ENCODE measurements at places on chromosomes 11 and 22.
A peak's percentile ranks its signal among the peaks of the same experiment; 100 is the strongest.

- DNase-seq = peak; percentile 46
These were observed 16.9 kb upstream of the SPTY2D1 start for GRCh38 chr11:18650859-18651557.

DNA sequence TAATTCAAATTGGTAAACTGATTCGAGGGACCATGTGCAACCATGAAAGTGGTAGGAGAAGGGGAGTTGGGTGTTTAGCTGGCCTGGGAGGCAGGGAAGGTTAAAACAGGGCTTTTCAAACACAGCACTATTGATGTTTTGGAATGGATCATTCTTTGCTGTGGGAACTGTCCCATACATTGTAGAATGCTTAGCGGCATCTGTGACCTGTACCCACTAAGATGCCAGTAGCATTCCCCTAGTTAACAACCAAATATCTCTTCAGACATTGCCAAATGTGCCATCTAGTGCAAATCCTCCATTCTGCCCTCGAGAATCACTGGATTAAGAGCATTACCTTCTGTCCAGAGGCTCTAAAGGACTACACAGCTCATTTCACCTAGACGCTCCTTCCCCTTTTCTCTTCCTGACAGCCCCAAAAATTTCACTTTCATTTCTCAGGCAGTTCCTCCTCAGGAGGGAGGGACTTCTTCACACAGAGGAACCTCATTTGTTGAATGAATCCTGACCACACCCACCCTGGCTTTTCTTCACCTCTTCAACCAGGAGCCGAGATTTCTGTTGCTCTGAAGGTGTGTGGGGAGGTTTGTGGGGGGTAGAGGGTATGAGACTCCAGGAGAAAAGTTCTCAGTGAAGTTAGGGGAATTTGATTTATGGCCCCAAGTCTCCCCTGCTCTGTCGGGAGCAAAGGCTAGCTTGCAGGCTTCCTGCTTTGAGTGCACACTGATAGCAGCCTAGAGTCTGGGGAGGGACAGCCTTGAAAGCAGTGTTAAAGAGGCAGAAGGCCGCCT, at the start of gene TRIM34:
TSS of gene TRIM34 (plus strand) at position 513 of the 791 bp plus-strand sequence. CDS start 7,331 bp downstream, outside the sequence.
- peak; percentile 50 for DNase-seq

DNA sequence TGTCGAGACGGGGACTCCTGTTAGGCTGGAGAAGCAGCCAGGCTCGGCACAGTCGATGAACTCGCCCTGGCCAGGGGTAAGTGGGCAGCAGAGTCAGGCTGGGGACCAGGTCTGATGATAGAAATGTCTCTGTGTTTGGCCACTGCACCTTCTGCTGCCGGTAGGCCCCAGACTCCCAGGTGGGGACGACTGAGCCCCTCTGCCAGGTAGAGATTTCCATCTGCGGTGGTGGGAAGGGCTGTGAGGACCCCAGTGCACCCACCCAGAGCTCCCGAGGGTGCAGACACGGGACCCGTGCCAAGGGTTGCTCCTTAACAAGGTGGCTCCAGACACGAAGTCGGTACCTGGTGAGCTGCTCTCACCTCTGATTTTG, 862.5 kb downstream of the TBC1D22A start:
- DNase-seq = no peak

GRCh38 chr22:37442537-37442936, 15.3 kb upstream of the ELFN2 start:
- DNase-seq = no peak

DNA sequence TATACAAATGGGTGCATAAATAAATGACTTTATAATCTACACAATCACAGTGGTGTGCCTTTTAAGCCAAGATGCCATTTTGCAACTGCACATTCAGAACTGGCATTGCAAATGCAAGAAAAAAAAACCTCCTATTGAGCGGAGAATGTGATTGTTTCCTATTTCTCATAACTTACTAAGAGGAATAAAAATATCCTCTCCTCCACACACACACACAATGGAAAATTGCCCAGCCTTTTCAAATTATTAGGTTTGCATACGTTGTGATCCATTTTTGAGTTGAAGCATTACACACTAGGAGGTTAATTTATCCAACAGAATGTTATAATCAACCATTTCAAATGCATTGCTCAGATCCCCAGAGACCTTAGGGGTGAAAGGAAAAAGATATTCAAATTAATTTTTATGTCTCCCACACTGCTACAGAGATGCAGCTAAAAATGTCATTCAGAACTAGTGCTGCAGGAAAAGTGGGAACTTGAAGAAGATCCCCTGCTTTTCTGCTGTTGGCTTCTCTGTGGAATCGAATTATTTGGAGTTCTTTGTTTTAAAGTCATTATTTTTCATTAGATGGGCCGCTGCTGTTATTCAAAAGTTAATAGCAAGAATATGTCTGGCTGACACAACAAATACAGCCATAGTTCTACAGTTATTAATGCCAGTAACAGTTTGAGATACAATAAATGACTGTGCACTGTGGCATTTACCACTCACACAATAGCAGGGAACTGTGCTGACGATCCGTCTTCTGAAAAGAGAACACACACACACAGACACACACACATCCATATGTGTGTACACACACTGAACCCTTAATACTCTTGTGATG, 299.9 kb upstream of the ANO5 start:
- DNase-seq = no peak

Measured in effector memory CD8-positive, alpha-beta T cell (primary cell).